ENCODE measurements at places on chromosomes 6 and 20. TPM values are rescaled to one million over a fixed set of nuclear protein-coding genes. Genes with fewer than 3 reads are reported as not detected.

SLC26A8 gene
- 0.52 TPM for total RNA-seq

CRISP3 gene
- not detected for total RNA-seq

LY6G6C gene
- total RNA-seq = not detected

GNMT gene
- 1.4 TPM for total RNA-seq

PGC gene
- 1,050 TPM for total RNA-seq

DNA sequence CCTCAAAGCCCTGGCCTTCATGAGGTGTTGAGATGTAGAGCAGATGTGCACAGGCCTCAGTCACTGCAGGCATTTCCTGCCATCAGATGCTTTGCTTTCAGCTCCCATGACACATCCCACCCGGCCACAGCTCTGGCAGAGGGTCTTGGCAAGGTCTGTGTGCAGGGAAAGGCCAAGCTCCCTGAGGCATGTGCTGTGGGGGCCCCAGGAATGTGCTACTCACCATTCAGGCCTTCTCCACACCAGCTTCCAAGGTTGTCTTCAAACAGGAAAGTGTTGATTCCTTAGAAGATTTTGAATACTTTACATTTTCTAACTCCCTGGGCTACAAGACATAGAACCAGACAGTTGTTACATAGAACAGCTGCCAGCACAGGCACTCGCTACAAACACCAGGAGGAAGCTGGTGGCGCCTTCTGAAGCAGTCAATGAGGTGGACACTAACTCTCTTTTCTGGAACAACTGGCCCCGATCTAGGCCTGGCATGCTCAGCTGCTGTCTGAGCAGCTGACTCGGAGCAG, 27.8 kb downstream of the CASS4 start:
- no peak for DNase-seq

DNA sequence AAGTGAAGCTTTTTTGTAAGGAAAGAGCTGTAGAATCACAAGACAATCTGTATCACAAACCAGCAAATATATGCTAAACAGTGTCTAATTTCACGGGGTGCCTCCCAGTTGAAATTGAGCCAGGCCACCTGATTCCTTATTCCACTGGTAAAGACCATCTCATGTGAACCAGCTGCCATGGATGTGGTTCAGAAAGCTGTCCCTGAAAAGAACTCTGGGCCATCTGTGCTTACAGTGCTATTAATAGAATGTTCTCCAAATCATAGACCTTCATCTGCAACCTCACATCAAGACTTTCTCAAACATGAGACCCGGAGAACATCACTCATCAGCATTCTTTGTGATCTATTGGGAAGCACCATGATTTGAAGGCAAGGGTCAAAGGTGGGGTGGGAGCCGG, 89.7 kb downstream of the FBXO5 start:
- no peak for DNase-seq

DNA sequence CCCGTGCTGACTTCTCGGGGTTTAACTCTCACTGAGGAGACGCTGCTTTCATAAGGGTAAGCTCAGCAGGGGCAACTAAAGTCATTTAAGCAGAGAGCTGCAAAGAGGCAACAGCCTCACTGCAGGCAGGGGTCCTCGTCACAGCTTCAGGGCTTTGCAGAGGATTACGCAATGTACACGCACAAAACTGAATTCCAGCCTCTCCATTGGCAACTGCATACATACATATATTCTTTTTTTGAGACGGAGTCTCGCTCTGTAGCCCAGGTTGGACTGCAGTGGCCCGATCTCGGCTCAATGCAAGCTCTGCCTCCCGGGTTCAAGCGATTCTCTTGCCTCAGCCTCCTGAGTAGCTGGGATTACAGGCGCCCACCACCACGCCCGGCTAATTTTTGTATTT, 2.4 kb downstream of the GMEB2 start:
- no peak for DNase-seq

GRCh38 chr6:135282395-135282794, 101.3 kb downstream of the MYB start:
- DNase-seq = no peak

DNA sequence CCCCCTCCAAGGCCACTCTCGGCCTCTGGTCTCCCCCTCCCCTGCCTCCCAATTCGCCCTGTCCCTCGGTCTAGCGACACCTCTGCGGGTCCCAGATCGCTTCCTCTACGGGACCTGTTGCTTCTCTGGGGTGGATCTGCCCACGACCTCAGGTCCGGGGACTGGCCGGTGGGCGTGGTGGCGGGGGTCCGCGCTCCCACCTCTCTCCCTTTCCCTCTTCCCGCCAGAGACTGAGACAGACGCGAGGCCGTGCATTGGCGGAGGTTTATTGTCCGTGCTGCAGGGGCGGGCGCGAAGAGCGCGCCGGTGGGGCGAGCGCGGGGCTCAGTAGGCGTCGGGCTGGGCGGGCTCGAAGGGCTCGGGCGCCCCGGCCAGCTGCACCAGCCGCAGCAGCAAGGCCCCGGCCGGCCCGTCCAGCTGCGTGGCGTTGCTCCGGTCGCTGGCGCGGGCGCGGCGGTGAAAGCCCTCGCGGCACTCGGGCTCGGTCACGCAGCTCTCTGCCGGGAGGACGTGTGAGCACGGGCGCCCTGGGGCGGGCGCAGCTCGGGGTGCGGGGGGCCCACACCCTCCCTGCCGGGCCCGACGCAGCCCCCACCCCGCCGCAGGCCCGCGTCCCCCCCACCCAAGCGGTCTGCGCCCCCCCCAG, 2.1 kb downstream of the AVP start:
- DNase-seq = no peak

- DNase-seq = no peak
These were observed 71.8 kb upstream of the DSP start for GRCh38 chr6:7469696-7470095.

DNA sequence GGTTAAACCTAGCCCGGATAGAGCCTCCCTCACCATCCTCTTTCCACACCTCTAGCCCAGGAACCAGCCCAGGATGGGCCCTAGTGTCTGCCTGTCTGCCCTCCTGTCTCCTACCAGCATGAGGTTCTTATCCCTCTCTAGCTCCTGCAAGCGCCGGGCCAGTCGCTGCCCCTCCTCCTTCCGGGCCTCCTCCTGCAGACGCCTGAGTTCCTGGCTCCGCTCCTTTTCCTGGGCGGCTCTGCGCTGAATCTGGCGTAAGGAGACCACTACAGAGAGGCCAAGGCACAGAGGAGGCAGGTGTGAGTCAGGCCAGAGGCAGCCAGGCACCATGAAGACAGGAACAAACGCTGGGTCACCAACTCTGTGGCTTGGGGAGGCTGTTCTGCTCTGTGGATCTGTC, 4.3 kb upstream of the PSORS1C2 start:
- no peak for DNase-seq

GRCh38 chr6:10722570-10722819, 375 bp upstream of the TMEM14C start:
- no peak for DNase-seq

GRCh38 chr6:159788276-159788675, 1.1 kb downstream of the TCP1 start:
- no peak for DNase-seq

DNA sequence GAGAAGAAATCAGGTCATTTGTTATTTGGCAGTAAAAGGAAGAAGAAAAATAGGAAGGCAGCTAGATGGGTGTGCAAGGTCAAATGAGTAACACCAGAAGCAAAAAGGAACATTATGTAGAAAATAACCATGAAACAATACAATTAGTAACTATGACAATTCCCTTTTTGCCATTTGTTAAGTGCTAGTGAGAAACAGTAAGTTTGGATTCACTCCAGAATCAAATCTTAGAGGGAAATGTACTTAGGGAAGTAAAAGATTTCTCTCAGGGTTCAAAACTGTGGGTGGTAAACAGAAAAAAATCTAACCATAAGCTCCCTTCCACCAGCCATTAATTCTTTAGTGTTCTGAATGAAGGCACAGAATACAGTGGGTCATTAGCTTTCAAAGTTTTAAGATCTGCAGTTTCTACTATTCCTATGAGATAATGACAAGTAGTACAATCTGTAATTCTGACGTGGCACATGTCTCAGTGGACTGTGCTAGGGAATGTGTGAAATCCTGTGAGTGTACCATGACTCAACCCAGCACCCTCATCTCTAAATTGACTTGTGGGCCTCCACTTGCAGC, 17.1 kb downstream of the REPS1 start:
- no peak for DNase-seq

GRCh38 chr20:57881466-57882385, 171.9 kb upstream of the PMEPA1 start:
- DNase-seq = no peak

DNA sequence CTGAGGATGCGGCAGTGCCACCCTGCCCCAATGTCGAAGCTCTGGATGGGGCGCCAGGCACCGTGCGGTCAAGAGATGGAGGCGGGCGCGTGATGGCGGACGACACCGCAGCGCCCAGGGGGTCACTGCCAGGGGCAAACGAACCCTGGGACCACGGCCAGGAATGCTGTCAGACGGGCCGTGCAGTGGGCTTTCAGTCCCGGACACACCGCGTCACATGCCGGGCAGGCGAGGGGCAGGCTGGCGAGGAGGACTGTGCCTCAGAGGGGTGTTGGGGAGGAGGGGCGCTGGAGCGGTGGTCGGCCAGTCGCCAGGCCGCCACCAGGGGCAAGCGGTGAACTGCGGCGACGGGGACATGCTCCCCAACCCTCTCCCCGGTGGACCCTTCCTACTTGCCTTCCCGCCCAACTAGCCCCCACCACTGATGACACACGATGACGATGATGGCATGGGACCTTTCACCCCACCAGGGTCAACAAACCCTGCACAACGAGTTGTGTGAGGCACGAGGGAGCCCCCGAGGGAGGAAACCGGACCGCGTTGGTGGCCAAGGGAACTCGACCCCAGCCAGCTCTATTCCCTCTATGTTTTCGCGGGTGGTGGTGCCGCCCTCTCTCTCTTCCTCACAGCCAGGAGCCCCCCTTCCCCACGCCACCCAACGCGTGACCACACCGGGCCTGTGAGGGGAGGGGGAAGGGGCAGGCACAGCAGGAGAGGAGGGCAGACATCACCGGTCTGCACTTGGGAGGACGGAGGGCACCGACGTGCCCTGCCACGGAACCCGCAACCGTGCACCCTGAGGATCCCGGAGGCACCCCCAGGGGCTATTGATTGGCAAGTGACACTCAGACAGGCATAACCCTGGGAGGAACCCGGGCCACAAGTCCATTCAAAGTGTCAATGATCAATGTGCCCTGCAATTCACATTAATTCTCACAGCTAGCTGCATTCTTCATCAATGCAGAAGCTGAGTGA, 1960.9 kb upstream of the DEFB115 start:
- DNase-seq = no peak

GRCh38 chr6:3007571-3007970, 7.9 kb downstream of the NQO2 start:
- DNase-seq = no peak

DNA sequence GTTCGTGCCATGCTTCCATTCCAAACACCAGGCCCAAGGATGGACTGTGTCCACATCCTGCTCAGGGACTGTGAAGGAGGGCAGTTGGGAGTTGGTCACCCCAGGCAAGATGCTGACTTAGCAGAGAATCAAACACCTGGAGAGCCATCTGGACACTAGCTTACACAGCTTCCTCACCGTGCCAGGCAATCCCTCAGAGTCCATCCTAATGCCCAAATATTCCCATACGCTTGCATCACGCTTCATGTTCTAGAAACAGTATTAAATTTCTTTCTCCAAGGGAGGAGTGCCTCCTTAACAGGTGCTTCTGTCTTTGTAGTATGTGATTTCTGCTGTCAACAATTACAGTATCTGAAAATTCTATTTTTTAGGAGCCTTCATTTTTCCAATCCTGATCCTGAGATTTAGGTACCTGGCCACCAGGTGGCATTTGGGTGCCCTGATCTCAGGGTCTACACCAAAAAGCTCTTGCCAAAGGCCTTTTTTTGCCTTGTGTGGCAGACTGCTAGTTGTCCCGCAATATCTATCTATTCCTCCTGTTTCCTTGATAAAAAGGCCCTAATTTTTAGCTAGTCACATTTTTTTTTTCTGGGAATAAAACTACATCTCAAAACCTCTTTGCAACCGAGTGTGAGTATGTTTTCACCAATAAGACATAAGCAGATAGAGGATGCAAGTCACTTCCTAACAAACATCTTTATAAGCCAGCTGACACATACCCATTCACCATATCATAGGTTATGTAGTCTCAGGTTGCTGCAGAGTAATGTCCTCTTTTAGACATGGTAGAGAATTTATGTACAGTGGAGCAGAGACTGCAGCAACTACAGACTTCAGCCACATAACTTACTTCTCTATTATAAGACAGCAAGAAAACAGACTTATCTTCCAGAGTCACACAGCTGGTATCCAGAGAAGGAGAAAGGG, 85.0 kb downstream of the PREP start:
- DNase-seq = no peak

- no peak for DNase-seq
These were observed 6.7 kb downstream of the TCEA2 start for GRCh38 chr20:64069614-64070243.

GRCh38 chr20:21609221-21609620, 95.4 kb upstream of the NKX2-2 start:
- no peak for DNase-seq

GRCh38 chr20:16397086-16397485, 176.2 kb downstream of the KIF16B start:
- DNase-seq = no peak

DNA sequence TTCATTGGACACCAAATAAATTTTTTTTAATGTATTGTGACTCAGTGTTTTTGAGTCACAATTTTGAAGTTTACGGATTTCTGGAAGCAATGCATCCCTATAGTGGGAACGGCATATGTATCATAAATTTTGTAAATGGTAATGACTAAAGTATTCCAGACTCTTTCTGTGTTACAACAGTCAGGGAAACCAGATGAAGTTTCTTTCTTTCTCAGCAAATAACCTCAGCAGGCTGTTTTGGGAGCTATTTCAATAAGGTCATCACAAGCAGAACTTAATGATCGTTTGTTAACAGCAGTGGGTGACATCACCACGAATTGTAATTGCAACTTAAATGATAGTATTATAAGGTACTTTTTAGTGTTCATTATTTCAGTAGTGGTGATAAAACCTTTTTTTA, 52.0 kb downstream of the HIVEP1 start:
- no peak for DNase-seq

DNA sequence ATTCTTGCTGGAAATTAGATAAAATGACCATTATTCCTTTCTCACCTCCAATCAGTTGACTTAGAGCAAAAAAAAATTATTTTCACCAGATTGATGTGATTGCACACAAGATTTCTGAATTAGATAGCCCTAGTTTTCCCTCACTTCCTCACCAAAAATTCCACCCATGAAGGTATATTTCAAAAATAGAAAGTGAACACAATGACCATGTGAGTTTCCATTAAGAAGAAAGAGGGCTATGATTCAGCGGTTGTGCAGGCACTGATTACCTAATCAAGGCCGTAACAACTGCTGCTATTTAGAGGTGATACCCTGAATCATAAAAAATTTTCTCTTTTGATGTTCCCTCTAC, 19.5 kb upstream of the RALGAPA2 start:
- DNase-seq = no peak

All from upper lobe of right lung (tissue), 1 donor.